ENCODE measurements at places on chromosomes 7 and 10.

DNA sequence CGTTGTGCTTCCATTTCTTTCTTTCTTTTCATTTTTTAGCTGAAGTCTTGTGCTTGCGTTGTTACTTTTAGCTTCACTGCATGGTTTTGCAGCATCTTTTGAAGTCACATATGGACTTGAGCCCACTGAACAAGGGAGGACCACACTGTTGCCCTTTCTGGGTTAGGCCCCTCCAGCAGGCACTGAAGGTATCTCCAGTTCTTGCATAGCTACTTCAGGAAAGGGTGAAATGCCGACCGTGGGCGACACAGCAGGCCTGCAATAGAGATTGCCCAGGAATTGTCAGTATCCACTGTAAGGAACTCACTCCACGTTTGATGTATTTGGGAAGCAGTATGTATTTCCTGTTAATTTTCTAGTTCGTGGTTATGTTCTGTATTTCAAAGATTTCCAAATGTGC is 85.1 kb downstream of the WDR37 start:
- DNase-seq, result no peak

DNA sequence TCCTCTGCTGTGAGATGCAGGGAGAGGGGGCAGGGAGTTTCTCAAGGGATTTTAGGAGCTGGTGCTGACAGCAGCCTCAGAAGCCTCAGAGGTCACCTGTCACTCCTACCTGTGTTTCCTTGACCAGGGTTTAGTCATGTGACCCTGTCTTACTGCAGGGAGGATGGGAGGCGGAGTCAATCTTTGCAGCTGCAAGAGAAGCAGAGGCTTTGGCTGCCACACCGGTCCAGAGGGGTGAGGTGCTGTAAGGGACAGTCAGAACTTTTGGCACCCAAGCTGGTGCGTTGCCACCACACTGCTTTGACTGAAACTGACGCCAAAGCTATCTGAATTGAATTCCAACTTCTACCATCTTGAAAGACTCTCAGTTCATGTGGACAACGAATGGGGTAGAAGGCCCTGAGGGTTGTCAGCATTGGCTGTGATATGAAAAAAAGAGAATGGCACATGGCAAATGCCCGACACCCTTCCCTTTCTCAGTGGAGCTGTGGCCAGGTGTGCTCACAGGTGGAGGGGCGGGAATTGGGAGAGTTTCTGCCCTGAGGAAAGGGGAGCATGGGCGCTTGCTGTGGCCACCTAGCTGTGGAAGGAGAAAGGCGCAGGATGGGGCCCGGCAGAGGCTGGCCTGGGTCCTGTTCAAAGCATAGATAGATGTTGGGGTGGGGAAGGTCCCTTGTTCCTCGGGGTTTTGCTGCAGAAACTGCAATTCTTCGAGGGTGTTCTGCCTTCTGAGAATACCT is 69.3 kb downstream of the ARHGAP22 start:
- DNase-seq, result no peak

GRCh38 chr7:767580-767940 is 40.5 kb upstream of the PRKAR1B start:
- DNase-seq, result no peak

GRCh38 chr7:23462846-23463245 is 7.4 kb downstream of the IGF2BP3 start:
- no peak for DNase-seq

DNA sequence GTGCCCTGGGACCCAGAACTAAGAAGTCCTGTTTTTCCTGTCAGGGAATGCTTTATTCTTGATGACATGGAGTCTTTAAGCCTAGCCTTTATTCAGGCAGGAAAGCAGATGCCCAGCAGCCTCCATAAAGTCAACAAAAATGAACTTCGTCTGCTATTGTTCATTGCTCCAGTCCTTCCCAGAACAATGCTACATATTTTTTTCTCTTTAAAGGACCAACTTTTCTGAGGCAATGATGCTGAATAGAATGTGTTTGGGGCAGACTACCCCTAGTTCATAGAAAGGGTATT is 47.6 kb upstream of the PDCD4 start:
- no peak for DNase-seq

DNA sequence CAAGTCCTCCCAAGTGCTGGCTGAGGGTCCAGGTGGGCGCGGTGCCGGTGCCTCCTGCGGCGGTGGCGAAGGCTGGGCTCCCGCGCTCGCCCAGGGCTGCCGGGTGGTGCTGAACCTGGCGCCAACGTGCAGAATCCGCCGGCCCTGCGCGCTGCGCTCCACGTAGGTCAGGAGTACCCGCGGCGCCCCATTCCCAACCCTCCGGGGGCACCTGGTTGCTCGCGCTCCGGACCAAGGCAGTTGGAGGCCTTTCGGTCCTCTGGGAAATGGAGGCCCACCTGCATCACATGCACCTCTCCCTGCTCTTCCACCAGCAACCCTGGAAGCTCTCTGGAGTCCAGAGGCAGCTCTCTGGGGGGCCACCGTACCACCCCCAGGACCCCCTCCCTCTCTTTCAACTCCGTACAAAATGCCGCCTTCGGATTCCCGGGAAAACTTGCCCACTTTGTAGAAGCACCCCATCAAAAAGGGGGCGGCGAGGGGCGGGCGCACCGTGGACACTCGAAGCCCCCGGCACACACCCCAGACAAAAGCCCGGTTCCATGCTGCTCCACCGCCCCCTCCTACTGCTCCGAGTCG is 745 bp downstream of the SLC16A9 start:
- DNase-seq, result no peak

DNA sequence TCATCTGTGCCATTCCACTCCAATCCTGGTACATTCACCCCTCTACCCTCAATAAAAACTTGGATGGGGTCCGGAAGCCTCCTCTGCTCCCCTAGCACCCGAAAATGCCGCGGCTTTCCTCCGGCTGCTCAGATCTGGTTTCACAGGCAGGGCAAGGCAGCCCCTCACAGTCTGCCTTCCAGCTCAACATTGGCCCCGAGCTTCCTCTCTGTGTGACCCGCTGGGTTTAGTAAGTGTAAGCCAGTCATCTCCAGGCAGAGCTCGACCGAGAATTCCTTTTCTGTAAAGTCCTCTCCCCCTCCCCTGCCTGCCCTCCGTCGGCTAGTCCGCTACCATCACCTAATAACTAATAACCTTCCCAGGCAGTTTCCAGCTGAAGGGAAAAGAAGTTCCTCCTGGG is 3.4 kb downstream of the INHBA start:
- DNase-seq, result no peak

GRCh38 chr7:8226501-8226900 is 35.5 kb downstream of the ICA1 start:
- DNase-seq, result no peak

GRCh38 chr7:70439651-70440050 is 692.3 kb upstream of the GALNT17 start:
- DNase-seq, result no peak

DNA sequence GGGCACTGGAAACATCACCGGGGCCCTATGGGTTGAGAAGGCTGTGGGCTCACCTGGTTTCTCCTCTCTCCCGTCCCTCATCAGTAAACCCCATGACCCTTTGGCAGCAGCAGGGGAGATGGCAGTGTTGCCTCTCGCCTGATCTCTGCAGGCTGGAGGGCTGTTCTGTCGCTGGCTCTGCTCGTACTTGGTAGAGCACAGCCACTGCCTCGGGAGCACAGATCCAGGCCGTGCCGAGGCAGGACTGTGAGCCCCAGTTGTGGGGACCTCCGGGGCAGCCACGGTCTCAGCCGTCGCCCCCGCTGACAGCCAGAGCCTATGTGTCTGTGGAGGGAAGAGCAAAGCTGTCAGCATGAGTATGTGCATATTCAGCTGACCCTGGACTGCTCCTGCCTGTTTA is 94.9 kb downstream of the PTPRE start:
- DNase-seq, result no peak

DNA sequence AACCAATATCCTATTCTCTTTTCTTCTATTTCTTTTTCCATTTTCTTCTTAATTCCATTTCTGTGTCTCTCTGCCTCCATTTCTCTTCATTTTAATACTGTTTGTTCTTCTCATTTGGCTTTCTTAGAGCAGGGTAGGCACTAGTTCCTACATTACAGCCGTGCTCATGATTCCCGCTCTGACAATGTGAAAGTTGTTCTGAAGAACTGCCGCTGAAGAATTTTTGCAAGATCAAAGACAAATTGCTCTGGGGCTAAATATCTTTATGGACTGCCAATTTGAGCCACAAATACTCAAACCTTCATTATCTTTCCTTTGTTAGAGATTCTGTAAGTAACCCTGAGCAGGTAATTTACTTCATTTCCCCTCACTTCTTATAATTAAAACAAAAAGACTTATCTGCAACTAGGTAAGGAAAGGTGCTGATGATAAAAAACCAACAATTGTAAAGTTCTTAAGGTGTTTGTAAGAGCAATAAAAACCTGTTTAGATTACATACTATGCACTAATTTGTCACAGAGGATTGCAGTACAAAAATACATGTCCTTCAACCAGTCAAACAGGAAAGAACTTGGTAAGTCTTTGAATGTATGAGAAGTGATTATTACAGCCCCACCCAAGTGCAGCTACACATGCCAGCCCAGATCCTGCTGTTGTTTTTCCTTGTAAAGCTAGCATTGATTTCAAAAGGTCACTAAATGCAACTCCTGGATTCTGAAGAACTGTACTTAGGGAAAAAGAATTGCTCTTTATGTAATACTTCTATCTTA is 127.5 kb downstream of the COL28A1 start:
- no peak for DNase-seq

DNA sequence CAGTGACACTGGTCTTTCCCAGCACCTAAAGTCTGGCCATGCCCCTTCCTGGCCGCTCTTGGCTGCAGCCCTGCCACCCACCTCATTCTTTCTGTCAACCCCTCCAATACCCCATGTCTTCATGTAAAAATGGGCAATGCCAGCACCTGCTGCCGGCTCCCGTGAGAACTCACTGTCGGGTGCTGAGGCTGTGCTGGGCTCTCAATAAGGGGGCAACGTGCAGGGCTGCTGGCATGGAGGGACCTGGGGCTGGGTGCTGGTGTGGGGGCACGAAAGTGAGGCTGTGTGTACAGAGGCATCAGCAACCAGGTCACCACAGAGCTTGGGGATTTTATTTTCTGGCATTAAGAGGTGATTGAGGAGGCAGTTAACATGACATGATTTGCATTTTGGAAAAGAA is 65.3 kb downstream of the ALOX5 start:
- no peak for DNase-seq

DNA sequence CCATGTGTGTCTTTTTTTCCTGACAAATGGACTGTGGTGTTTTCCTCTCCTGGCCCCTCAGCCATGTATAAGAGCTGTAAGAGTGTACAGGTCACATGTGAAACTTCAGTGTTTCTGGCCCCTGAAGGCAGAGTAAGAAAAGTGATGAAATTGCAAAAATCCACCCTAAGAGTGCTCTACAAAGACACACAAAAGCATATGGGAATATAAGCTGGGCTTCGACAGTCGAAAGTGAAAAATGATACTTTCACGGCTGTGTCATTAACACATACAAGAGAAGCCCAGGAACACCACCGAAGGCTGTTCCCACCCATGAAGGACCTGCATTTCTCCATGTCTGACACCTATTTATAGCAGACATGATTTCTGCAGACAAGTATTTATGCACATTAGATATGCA is 192.2 kb downstream of the PARD3 start:
- DNase-seq, result no peak

DNA sequence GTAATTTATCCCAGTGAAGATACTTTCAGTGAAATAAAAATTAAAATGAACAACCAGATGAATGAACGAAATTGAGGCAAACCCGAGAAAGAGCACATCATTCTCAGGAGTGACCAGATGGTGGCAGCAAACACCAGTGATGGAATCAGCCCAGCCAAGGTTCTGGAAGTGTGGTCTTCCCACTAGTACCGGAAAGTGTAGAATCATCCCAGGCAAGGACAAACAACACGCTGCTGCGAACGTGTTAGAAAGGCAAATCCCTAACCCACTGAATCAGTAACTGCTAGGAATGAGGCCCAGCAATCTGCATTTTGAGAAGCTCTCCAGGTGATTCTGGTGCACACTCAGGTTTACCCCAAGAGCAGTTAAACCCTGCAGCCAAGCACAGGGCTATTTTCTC is 15.5 kb upstream of the SLC18A3 start:
- no peak for DNase-seq

GRCh38 chr7:63096141-63096540 is 902.5 kb upstream of the ZNF722 start:
- DNase-seq, result no peak

GRCh38 chr10:31172925-31173324 is 141.3 kb upstream of the ZNF438 start:
- no peak for DNase-seq

Measured in stimulated activated CD8-positive, alpha-beta memory T cell treated with anti-CD3 and anti-CD28 coated beads, Interleukin-15, amount 100 ng/mL, for 48 hours (primary cell).